ENCODE measurements at places on chromosomes 3 and 15.

- DNase-seq: no peak
Measured at GRCh38 chr3:127213381-127213918, 20.5 kb downstream of the PRR23E start.

- DNase-seq: no peak
Measured at GRCh38 chr3:59411694-59412093, 361.9 kb upstream of the CFAP20DC start.

DNA sequence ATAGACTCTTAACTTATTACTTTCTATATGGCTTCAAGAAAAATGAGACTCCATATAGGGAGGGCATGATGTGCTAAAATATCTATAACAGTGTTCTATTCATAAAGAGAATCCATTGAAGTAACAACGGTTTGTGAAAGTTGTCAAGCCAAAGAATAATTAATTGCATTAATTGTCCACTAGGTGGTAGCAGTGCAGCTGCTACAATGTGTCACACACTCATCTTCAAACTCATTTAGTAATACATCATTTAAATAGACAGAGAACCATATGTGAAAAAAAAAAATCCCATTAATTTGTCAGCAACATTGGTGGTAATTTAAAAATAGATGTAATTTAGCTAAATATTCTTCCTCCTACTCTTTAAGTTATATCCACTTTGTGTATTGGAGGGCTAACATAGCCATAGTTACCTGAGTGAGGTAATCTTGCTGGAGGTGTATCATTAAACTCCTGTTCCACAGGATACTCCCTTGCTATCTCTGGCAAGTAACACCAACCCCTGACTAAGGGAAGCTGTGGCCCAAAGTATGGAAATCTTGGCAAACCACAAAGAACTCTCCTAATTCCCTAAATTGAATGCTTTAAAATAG is 3.7 kb upstream of the CPA3 start:
- no peak for DNase-seq

DNA sequence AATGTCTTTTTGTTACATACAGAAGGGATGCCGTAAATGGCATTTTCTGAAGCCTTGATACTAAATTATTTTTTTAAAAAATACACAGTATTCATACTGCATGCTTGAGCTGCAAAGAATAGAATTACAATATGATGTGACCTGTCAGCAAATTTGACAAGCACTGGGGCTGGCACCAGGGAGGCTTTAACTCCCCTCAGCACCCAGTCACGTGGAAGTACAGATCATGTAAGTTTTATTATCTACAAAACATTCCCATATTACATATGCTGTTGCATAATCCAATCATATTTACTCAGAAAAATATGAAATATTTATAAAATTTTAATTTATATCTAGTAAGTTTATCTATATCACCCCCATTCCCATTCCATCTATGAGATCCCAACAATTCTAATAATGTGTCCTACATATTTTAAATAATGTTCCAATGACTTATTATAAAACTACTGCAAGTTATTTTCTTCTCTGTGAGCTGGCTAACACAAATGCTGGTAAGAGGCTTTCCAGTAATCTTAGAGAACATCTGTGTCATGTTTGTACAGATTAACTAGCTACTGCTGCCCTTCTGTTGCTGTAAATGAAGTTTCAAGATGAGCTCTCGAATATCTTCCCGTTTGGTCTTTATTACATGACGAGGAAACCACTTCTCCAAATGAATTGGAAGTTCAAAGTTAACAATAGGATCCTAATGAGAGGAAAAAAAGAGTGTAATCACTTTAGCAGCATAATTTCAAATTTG is 5.2 kb upstream of the IMPG2 start:
- DNase-seq: no peak

GRCh38 chr15:72380743-72381142 is 4.9 kb upstream of the HEXA start:
- no peak for DNase-seq

GRCh38 chr15:67070150-67070549 is 4.7 kb downstream of the SMAD3 start:
- DNase-seq: no peak

DNA sequence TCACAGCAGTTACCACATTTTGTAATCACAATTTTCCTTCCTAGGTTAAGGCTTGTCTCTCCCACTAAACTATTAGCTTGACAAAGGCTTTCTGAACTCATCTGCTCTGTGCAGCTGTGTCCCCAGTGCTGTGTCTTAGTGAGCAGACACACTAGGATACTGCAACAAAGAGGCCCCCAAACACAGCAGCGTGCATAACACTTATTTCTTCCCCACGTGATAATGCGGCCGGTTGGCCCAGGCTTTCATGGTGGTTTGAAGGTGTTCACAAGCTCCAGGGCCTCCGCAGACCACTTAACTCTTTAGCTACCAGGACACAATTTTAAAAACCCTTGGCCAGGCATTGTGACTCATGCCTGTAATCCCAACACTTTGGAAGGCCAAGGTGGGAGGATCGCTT is 2.2 kb upstream of the HDAC11 start:
- DNase-seq: no peak

- no peak for DNase-seq
Measured at GRCh38 chr3:179865861-179866505, 170.8 kb downstream of the PEX5L start.
